ENCODE measurements at places on chromosomes 12 and 14. TPM values are rescaled to one million over a fixed set of nuclear protein-coding genes. Genes with fewer than 3 reads are reported as not detected.

- DNase-seq, result peak; percentile 52
Measured at GRCh38 chr12:3523058-3523457, 32.1 kb downstream of the PRMT8 start.

PRH1 gene
- 5.7 TPM for total RNA-seq

DNA sequence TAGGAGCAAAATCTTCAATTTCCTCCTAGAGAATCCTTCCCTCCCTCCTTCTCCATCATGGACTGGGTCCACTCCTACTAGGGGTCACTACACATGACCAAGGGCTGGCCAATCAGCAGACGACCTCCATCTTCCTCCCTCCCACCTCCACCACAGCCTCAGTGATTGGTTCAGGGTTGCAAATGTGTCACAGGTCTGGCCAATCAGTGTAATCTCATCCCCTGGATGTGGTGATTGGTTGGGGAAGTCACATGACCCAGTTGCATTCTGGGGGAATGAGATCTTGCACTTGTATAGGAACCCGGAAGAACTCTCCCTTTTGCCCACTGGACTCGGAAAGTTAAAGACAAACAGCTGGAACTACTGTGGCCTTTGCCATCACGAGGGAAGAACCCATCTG lies 169.2 kb downstream of the PIWIL1 start:
- DNase-seq, result no peak

DNA sequence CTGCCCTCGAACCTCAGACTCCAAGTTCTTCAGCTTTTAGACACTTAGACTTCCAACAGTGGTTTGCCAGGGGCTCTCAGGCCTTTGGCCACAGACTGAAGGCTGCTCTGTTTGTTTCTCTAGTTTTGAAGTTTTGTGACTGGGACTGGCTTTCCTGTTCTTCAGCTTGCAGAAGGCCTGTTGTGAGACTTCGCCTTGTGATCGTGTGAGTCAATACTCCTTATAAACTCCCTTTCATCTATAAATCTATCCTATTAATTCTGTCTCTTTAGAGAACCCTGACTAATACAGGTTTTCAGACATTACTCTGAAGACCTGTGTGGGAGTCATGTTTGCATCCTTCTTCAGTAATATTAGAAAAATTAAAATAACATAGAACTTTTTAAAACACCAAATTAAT lies 289.1 kb downstream of the RMST start:
- peak; percentile 57 for DNase-seq

DNA sequence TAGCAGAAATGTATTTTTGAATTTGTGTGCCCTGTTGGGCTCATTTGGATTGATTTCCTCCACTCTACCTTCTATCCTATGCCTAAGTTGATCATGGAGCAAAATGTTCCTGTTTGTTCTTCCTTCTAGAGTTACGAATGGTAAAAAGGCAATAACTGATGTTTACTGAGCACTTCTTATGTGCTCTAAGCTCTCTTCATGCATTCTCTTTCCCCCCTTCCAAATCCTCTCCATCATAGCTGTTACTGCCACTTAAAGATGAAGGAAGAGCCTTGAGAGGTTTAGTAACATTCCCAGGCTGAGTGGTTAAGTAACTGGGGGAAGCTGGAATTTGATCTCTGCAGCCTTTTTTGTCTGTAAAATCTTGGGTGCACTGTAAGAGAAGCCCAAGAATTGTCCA lies 60.1 kb downstream of the CHST11 start:
- DNase-seq, result no peak

SIX1 gene
- total RNA-seq, result 18.2 TPM

- no peak for DNase-seq
Measured at GRCh38 chr12:25323581-25323982, 72.9 kb upstream of the KRAS start.

DNA sequence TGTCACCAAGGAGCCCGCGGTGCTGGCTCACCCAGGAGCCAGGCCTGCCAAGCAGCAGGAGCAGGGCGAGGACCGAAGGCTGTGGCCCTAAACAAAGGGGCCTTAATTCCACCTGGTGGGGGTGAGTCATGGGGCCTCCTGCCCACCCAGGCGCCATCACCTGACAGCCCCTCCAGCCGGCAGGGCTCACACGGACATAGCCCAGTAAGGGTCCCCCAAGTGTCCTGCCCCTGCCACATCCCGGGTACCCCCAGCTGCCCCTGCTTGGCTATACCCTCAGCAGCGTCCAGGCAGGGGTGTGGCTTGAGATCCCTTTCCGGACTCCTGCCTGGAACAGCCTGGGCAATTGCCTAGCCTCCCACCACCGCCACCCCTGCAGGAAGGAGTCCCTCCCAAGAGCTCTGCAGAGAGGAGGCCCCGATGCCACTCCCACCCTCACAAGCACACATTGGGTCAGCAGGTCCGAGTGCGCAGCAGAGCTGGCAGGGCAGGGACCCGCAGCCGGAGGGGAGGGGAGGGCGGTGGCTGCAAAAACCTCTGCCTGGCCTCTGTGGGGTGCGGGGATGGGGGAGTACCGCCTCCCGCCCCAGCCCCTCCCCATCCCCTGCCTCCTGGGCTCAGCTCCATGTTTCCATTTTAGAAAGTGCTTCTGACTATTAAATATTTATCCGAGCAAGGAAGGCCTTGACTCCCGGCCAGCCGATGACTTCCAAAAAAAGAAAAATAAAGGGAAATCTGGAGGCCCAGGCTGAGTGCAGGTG lies 4.6 kb downstream of the AHNAK2 start:
- DNase-seq, result peak; percentile 99

DBX2 gene
- total RNA-seq, result not detected

PLCZ1 gene
- not detected for total RNA-seq

ACAD10 gene
- total RNA-seq, result 27.4 TPM

ARHGEF40 gene
- 2.7 TPM for total RNA-seq

TEX22 gene
- 0.40 TPM for total RNA-seq

DNA sequence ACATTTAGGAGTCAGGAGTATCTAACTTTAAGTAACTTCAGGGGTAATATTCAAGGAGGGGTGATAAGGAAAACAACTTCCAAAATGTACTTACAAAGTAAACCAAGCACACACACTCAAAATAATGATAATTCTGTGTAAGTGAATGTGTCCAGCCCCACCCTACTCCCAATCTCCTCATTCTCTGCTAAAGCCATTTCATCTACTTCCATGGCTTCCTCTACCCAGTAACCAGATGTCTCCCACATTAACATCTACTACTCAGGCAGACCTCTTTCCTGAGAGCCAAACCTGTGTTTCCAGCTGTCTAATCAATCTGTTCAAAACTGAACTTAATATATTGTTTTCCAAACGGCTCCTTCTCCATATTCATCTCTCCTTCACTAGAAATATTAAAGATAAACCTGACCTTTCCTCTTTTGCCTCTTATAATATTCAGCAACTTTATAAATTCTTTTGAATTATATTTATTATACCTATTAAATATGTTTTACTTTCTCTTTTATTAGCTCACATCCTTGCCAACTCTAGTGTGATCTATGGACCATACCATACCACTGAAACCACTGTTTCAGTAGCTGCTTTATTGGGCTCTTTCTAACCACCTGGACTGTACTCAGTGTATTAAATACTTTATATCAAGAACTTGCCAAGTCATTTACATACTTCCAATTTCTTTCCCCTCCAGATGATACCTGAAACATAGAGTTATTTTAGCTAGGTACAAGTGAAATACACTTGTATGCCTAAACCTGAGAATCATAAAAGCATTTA lies 170.7 kb downstream of the PPFIA2 start:
- no peak for DNase-seq

- peak; percentile 84 for DNase-seq
Measured at GRCh38 chr12:93616584-93617101, 44.2 kb downstream of the SOCS2 start.

GRCh38 chr12:110661337-110661972 lies 27.5 kb downstream of the HVCN1 start:
- DNase-seq, result no peak

Measured in PC-3 (cell line).